Kidney epithelial cell (primary cell): ENCODE measurements at places on chromosomes 4 and X. TPM values are rescaled to one million over a fixed set of nuclear protein-coding genes. Genes with fewer than 3 reads are reported as not detected.

GRCh38 chr4:74415602-74416300 is 29.2 kb upstream of the AREG start:
- no peak for DNase-seq

DNA sequence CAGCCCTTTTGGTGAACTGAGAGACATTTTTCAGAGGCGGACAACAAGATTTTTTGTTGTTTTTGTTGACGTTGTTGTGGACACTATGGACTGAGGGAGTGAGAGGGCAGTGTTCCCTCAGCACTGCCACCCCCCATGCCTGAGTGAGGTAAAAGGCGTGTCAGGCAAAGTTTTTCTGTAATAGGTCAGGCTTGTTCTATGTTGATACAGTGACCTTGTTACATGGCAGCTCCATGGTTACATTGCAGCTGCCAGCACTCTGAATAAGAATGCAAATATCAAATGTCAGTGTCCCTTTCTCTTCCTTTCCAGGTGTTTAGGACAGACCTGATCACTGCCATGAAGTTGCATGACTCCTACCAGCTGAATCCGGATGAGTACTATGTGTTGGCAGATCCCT is 36.6 kb downstream of the JADE1 start:
- DNase-seq: no peak

DNA sequence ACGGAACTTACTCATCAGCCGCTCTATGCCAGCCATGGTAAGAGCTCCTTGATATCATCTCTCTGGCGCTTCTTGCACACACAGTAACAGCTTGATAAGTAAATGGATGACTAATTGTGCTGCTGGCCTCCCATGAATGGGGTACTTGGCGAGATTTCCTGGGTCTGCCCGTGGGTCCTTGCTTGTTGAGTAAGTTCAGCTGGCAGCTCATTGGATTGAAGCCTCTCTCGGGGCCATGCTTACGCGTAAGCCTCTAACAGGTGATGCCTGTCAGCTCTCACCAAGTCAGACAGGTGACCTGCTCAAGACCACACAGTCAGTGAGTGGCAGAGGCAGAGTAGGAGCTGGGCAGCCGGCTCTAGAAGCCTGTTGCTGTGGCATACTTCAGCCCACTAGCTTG is 7.7 kb downstream of the NSG1 start:
- DNase-seq: no peak

GRCh38 chr4:130029442-130029841 is 933.5 kb downstream of the C4orf33 start:
- DNase-seq: no peak

MORC4 gene
- 13.9 and 14.9 TPM in 2 replicates for total RNA-seq

GBA3 gene
- not detected in 2 replicates for total RNA-seq

GRCh38 chr4:118284169-118284568 is 68.6 kb downstream of the PRSS12 start:
- no peak for DNase-seq

DNA sequence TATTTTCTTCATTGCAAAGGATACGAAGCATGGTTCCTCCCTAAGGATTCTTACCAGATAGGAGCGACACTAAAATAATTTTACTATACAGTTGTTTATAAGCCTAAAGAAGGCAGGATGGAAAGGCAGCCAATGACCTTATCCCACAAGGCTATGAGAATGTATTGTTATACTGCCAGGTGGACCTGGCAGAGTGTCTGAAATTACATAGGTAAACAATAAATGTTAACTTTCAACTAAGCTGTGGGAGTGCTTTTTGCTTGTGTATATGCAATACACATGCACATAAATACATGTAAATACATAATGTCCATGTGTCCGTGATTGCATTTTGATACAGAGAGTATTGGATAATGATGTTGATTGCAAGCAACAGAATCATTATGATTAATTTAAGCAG is 850.6 kb downstream of the CENPC start:
- DNase-seq: no peak

HTR2C gene
- total RNA-seq: not detected in 2 replicates

CXCL3 gene
- total RNA-seq: 5.3 and 7.3 TPM in 2 replicates

GRCh38 chrX:22664826-22665225 is 334.9 kb upstream of the DDX53 start:
- DNase-seq: no peak

- DNase-seq: no peak
Measured at GRCh38 chr4:105843941-105844340, 51.3 kb upstream of the NPNT start.

DNA sequence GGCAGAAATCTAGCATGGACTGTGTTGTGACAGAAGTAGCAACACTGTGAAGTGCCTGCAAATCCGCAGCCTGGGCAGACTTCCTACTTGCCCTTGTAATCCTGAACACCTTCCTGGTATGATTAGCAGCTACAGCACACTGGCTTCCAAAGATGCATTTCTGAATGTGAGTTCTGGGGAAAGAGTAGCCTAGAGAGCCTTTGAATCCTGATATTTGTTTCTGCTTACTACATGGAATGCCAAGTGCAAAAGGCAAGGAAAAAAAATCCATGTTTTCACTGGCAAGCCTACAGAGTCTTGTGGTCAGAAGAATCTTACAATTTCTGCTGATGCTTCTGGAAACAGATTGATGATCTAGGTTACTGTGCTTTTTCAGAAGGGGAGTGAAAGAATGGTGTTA is 223.7 kb downstream of the COL25A1 start:
- peak; percentile 35 for DNase-seq

GRCh38 chr4:24179201-24179840 is 289.5 kb upstream of the PPARGC1A start:
- DNase-seq: no peak

GRCh38 chrX:30296408-30297254 is 12.6 kb downstream of the NR0B1 start:
- no peak for DNase-seq

- DNase-seq: no peak
Measured at GRCh38 chr4:124143632-124144031, 568.9 kb downstream of the ANKRD50 start.

DNA sequence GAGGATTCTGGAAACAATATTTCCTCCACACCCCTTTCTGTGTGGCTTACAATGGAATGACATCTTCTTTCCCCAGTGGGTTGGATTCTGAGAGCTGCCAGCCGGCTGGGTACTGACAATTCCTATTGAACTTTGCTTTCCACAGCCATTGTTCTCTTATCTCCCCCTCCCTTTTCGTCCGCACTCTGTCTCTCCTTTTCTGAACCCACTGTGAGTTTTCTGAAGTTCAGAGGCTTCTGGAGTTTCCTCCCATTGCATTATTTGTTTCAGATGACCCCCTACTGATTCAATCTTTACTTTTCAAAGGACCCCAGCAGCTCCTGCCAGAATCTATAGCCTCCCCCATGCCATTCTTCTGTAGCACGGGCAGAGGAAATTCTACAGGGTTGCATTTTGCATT is 10.4 kb downstream of the SMPX start:
- DNase-seq: no peak

GRCh38 chrX:12210971-12211370 is 72.7 kb downstream of the FRMPD4 start:
- DNase-seq: peak; percentile 23
